Naive thymus-derived CD4-positive, alpha-beta T cell (primary cell): ENCODE measurements at places on chromosomes 12 and 14. TPM values are rescaled to one million over a fixed set of nuclear protein-coding genes. Genes with fewer than 3 reads are reported as not detected.

DNA sequence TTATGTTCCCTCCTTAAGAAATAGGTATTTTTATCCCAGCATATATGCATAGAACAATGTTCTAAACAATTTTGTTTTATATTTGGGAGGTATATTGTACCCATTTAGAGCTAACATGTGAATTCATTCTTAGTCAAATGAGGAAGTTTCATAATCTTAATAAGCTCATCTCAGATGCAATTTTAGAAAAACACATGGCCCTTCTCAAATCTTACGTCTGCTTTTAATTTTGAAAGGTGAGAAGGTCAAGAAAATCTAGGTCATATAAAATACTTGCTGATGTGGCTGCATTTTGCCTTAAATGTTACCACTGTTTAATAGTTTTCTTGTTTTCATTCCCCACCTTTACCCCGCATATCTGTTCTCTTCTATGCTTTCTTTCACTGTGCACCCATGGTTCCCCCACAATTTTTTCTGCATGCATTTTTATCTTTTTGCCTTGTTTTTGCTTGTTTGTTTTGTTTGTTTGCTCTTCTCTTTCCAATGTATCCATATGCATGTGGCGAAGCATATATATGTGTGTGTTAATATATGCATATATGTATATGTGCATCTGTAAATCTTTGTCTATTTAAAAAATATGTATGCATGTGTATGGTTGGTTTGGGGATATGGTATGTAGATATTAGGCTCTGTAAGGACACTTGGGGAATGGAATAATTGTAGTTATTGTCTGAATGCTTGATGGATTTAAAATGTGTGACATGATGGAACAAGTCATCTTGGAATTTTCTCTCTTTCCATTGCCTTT lies 317.1 kb downstream of the BCAT1 start:
- no peaks in the 10 kb centered on the region for H3K4me1 ChIP-seq
- no peaks in the 10 kb centered on the region for H3K36me3 ChIP-seq
- no peak overlapping the region for H3K4me3 ChIP-seq
- no peak for DNase-seq

DNA sequence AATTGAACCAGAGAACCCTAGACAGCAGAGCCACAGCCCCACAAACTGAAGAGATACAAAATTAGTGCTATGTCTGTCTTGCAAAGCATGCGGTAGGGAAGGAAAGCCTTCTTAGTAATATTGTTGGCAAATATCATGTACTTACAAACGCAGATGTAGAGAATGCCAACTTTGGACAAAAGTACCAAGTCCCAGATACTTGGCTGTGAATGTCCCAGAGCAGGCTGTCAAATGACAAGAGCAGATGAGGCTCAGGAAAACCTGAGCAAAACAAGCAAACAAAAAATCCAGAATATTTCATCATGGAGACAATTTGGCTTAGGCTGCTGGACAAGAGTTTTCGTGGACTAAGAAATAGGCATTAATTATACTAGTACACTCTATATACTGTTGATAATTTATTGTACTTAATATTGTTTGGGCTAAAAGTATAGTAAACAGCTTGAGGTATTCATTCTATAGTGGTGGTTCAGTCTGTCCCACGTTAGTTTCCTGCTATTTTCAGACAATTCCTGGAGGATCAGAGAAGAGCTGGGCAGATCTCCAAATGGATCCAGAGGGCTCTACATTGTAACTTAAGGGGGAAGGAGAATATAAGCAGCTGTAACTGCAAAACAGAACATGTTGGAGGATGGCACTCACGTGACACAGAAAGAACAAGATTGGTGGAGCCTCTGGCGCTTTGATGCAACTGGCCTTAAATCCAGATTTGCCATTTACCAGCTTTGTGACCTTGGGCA lies 329.8 kb downstream of the ATP23 start:
- DNase-seq, result no peak
- no peaks in the 10 kb centered on the region for H3K36me3 ChIP-seq
- no peak overlapping the region for H3K27ac ChIP-seq
- no peaks in the 10 kb centered on the region for H3K4me1 ChIP-seq
- no peak overlapping the region for H3K4me3 ChIP-seq

DNA sequence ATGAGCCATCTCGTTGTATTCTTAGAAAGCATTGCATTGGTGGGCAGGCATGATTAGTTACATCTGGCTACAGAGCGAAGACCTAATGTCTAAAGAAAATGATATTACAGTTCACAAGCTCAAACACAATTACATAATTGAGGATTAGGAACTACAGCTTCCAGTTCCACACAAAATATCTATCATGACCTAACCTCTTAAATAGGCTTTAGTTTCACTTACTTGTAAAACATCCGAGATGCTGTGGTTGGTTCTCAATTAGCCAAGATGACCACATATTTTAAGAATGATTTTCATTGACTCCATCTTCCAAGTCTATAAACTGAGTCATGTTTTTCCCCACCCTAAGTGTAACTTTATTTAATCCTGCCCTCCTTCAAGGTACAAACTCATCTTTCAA lies 69.5 kb downstream of the LRIG3 start:
- no peaks in the 10 kb centered on the region for H3K36me3 ChIP-seq
- H3K4me3 ChIP-seq, result no peak overlapping the region
- DNase-seq, result no peak

DCAF11 gene
- total RNA-seq, result 71.9 TPM

SSTR1 gene
- not detected for total RNA-seq

- no peak overlapping the region for H3K4me3 ChIP-seq
- no peak overlapping the region for H3K27ac ChIP-seq
- no peaks in the 10 kb centered on the region for H3K4me1 ChIP-seq
- no peaks in the 10 kb centered on the region for H3K36me3 ChIP-seq
- no peaks in the 10 kb centered on the region for H3K27me3 ChIP-seq
Observed at GRCh38 chr12:117236456-117237001, 46.3 kb upstream of the FBXO21 start.

RAB21 gene
- 76.3 TPM for total RNA-seq

DNA sequence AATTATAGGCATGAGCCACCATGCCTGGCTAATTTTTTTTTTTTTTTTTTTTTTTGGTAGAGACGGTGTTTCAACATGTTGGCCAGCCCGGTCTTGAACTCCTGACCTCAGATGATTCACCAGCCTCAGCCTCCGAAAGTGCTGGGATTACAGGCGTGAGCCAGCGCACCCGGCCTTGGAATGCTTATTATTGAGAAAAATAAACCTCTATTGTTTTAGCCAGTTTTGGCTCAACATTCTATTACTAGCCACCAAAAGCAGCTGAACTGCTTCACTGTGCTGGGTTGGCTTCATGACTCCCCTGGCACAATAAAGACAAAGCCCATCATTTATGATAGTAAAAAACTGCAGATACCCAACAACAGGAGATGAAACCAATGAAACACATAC lies 93.5 kb upstream of the CEP83 start:
- H3K27ac ChIP-seq, result no peak overlapping the region
- H3K4me1 ChIP-seq, result no peaks in the 10 kb centered on the region
- no peak overlapping the region for H3K4me3 ChIP-seq
- no peaks in the 10 kb centered on the region for H3K36me3 ChIP-seq
- DNase-seq, result no peak

- peaks cover 2% of the 10 kb centered on the region for H3K27me3 ChIP-seq
- no peak overlapping the region for H3K4me3 ChIP-seq
Observed at GRCh38 chr12:51833448-51834227, 14.9 kb downstream of the FIGNL2 start.

GRCh38 chr12:58269476-58269875 lies 328.1 kb downstream of the ATP23 start:
- no peaks in the 10 kb centered on the region for H3K4me1 ChIP-seq
- H3K27me3 ChIP-seq, result no peaks in the 10 kb centered on the region
- DNase-seq, result no peak
- no peak overlapping the region for H3K27ac ChIP-seq

GRCh38 chr12:131171029-131171428 lies 217.3 kb downstream of the ADGRD1 start:
- H3K27ac ChIP-seq, result no peak overlapping the region
- H3K4me3 ChIP-seq, result no peak overlapping the region
- H3K27me3 ChIP-seq, result no peaks in the 10 kb centered on the region
- no peaks in the 10 kb centered on the region for H3K4me1 ChIP-seq

- no peak for DNase-seq
- no peak overlapping the region for H3K27ac ChIP-seq
Observed at GRCh38 chr12:62629971-62630739, 163.5 kb downstream of the MON2 start.

DNA sequence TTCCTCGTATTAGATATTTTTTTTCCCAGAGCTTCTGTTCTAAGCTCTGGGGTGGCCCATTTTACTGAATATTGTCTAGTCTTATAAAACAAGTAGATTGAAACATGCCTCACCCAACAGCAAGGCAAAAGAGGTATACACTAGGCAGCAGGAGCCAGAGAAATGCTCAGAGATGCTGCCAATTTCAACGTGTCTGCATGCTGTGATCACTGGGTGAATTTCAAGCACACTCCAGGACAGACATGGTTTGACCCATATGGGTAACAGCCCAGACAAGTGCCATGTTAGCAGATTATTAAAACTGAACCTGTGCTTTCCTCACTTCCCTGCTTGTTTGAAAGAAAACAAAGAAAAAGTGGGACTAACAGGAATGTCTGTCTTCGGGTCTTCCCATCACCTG lies 321.3 kb downstream of the MED13L start:
- H3K36me3 ChIP-seq, result peaks cover 13% of the 10 kb centered on the region
- no peak for DNase-seq
- no peak overlapping the region for H3K27ac ChIP-seq

CLEC7A gene
- 12.8 TPM for total RNA-seq
